ENCODE measurements at places on chromosomes 12 and 14.

GRCh38 chr12:118098911-118099671 lies 4.7 kb downstream of the VSIG10 start:
- no peak for DNase-seq

DNA sequence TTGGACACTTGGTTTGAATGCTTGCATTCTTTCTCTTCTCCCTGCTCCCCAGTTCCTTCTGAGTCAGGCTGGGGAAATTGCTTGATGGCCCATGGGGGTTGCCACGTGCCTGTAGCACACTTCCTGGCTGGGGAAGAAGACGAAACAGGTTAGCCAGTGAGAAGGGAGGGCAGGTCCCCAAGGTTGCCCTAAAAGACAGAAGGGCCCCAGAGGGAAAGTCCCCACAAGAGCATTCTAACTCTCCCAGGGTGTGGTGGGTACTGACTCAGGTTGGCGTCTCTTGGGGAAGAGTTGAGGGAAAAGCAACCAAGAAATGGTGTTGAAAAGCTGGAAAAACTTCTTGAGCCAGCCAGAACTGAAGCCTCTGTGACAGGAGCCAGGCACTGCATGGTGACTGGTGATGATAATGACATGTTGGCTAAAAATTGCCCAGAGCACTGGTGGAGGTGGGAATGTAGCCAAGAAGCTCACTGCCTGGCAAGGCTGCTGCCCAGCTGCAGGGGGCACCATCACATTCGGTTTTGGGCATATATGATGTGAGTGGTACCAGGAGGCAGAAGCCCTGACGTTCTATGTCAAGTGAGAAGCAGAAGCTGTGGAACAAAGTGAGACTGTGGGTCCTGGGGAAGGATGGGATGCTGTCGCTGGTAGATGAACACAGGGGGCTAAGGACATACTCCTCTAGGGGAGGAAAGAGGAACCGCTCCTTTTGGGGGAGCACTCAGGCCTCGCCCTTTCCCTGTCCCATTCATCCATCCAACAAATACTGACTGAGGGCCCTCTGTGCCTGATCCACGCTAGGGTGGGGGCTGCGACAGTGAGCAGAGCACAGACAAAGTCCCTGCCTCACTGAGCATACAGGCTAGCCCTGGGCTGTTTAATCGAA lies 8.1 kb upstream of the RABGGTA start:
- DNase-seq: peak; percentile 46

- DNase-seq: peak; percentile 40
Measured at GRCh38 chr12:15782667-15783066, 6.5 kb downstream of the EPS8 start.

- DNase-seq: no peak
Measured at GRCh38 chr12:13973996-13974395, 7.4 kb downstream of the GRIN2B start.

DNA sequence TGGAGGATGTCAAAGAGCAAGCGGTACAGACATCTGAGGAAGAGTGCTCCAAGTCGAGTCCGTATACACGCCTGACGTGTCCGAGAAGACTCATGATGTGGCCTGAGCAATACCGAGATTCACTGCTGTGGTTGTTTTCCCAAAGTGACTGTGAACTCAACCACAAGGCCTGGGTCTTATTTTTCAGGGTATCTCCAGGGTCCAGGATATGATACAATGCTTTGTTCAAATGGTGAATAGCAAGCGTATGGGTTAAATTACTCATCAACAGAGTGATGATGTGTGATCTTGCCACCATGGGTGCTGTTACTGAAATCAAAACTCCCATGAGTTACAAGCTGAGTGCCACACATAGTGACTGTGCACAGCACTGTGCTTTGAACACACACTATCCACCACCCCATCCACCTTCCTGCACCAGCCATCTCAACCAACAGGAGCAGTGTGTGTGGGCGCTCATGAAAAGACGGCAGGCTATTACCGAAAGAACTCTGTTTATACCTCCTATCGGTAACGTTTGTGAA lies 109.6 kb downstream of the BCAT1 start:
- DNase-seq: peak; percentile 55

DNA sequence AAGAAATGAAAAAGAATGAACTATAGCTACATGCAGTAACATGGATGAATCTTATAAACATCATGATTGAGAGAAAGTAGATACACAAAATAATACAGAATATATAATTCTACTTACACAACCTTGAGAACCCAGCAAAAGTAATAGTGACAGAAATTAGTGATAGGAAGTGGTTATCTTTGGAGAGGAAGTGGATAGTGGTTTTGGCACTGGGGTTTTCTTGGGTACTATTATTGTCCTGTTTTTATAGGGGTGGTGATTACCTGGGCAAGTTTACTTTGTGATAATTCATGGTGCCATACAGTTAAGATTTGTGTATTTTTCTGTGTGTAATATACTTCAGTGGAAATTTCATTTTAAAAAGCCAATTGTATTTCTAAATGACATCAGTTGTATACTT lies 352.7 kb downstream of the AEBP2 start:
- DNase-seq: no peak

GRCh38 chr12:112978163-112979040 lies at the start of gene OAS2:
Gene OAS2, plus strand, starts transcription at chr12:112978519. Its CDS starts 90 bp downstream, at chr12:112978609.
- peak; percentile 76 for DNase-seq

GRCh38 chr14:20530771-20531571 lies 25.6 kb downstream of the RNASE10 start:
- peak; percentile 85 for DNase-seq

GRCh38 chr14:89365061-89365801 lies 51.8 kb downstream of the FOXN3 start:
- no peak for DNase-seq

GRCh38 chr14:33467971-33468370 lies 482.9 kb downstream of the EGLN3 start:
- DNase-seq: no peak

GRCh38 chr12:77584860-77585259 lies 245.8 kb upstream of the NAV3 start:
- no peak for DNase-seq

DNA sequence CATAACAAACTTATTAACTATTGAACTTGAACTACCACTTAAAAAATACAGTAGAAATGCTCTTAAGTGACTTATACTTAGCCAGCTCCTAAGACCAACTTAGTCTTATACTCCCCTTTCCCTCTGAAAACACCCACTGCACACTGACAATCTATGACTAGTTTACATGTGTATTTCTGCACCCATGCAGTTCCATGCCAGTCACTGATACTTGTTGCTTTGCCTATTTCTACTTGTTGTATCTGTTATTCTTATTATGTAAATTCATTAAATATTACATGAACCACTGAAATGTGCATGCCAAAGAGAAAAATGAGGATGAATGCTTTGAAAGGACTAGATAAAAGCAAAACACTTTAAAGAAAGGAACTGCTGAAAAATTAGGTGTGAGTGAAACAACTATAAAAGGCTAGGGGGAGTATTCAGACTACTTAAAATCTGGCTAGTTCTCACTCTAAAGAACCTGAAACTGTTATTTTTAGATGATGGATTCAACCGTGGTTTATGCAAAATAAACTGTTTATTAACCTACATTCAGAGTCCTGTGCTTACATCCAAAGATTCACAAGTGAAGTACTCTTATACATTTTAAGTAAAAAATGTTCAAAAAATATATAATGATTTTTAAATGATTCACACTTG lies 74.7 kb downstream of the RPS6KA5 start:
- no peak for DNase-seq

DNA sequence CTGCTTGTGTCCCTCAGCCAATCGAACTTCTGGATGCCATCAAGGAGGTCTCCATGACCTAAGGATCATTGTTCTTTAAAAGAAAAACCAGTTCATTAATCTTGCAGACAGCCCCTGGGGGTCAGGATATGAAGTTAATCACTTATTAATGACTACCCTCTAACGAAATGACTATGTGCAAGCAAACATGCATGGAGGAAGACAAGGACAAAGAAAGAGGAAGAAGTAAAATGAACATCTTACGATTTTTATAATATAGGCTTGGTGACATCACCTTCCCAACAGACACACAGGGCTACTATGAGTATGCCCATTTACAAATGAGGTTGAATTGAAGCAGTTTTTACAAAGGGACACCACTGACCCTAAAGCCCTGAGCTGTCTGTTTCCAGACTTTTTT lies 111.1 kb upstream of the AMIGO2 start:
- no peak for DNase-seq

- peak; percentile 53 for DNase-seq
Measured at GRCh38 chr12:4849115-4849541, 60.6 kb upstream of the KCNA1 start.

DNA sequence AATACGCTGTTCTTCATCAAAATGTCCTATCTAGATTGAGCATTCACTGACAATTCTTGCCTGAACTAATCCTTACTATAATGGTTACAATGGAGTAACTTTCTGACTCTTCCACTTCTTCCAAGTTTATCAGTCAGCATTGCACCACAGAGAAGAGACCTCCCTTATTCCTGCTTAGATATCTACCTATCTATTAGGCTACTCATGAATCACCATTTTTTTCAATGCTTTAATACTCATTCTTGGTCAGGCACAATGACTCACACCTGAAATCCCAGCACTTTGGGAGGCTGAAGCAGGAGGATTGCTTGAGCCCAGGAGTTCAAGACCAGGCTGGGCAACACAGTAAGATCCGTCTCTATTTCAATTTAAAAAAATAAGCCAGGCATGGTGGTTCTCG lies 39.3 kb downstream of the RPS6KA5 start:
- DNase-seq: peak; percentile 13

- DNase-seq: no peak
Measured at GRCh38 chr12:112574896-112575558, 156.3 kb downstream of the PTPN11 start.

- no peak for DNase-seq
Measured at GRCh38 chr12:131210506-131211339, 257.0 kb downstream of the ADGRD1 start.
